ENCODE measurements at places on chromosomes 11 and 22. TPM values are rescaled to one million over a fixed set of nuclear protein-coding genes. Genes with fewer than 3 reads are reported as not detected.

TMEM191C gene
- total RNA-seq = 1.1 TPM

NELL1 gene
- not detected for total RNA-seq

NCF4 gene
- not detected for total RNA-seq

TPBGL gene
- 0.33 TPM for total RNA-seq

GRCh38 chr11:79117488-79117887, 323.3 kb downstream of the TENM4 start:
- DNase-seq = no peak

MS4A6A gene
- not detected for total RNA-seq
